ENCODE measurements at places on chromosomes 16 and 17. TPM values are rescaled to one million over a fixed set of nuclear protein-coding genes. Genes with fewer than 3 reads are reported as not detected.

KLHL10 gene
- 0.24 TPM for polyA plus RNA-seq

GRCh38 chr17:78360371-78361224 is 721 bp upstream of the SOCS3 start:
- DNase-seq: peak; percentile 78

ITGAE gene
- polyA plus RNA-seq: 37.4 TPM

DNA sequence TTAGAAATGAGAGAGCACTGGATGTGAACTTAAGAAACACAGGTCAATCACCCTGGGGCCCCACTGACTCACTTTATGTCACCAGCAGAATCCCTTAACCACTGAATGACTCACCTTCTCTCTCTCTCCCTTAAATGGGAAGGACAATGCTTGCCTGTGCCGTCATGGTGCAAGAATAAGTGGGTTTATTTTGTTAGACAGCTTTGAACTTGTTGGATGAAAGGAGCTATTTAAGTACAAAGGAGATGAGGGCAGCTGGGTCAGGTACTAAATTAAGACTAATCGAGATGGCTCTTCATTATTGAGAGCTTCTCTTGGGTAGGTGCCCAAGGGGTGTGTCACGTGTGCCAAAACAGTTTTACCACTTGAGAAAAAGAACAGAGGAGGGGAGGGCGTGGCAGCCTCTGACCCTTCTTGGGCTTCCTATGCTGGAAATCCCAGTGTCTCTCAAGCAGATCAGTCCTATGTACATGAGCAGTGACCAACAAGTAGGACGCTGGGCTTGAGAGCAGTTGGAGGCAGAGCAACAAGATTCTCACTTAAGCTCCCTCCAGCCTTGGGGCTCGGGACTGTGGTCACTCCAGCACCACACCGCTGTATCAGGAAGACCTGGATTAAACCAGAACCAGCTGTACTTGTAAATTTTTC is 6.7 kb upstream of the KRT31 start:
- no peak for DNase-seq

KRT9 gene
- polyA plus RNA-seq: not detected
